ENCODE measurements at places on chromosomes 6 and 20.

GRCh38 chr6:169989594-169989993 lies 238.2 kb downstream of the ERMARD start:
- DNase-seq: no peak

DNA sequence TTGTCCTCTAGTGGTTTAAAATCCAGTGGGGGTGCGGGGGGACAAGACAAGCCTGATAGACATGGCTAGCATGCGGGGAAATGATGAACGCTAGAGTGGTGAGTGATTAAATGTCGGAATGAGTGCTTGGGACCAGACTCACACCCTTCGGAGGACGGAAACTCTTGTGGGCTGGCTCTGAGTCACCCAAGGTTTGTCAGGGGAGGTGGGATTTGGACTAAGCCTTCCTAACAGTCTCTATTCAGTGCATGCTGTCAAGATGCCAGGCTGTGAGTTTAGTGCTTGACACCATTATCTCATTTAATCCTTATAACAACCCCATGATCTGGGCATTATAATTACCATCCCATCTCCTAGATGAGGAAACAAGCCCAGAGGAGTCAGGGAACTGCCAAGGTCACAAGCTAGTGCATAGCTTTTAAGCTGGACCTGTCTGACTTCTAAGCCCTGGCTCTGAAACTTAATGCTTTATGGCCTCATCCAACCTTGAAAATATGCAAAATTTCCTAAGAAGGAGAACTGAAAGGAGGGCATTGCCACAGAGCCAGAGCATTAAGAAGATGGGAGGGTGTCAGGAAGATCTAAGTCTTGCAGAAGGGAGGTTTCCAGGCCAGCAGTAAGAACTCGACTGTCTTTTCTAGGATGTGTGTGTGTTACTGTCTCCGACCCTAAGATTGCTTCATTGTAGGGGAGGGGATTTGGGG lies 168.7 kb upstream of the LRFN2 start:
- no peak for DNase-seq

DNA sequence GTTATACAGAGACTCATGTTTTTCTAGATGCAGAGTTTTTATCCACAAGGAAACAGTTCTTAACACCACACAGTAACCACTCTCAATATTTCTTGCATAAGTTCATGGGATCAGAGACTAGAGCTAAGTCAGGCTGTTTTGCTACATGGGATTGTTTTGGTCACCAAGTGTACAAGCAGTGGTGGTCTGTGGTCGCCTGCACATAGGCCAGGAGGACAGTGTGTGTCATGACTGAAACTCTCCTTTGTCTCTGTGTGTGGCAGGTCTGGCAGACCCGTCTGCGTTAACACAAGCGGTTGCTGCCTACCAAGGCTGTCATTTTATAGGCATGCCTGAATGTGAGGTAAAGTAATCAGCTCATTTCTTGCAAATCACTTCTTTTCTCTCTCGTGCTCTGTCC lies 18.9 kb downstream of the WRNIP1 start:
- DNase-seq: no peak

DNA sequence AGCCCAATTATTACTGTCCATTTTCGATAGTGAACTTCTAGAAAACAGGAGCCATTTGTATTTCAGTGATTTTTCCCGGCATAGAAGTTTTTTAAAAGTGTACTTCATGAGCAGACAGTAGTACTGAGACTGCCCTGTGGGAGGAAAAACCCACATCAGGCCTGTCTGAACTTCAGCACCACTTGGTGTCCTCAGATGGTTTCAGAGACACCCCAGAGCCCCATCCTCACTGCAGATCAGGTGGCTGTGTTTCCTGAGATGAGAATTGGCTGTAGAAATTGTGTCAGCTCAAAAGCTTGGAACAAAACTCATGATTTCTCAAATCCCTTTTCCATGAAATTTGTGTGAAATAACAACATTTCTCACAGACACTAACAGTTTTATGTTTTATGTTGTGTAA lies 110.0 kb upstream of the RIN2 start:
- DNase-seq: no peak

DNA sequence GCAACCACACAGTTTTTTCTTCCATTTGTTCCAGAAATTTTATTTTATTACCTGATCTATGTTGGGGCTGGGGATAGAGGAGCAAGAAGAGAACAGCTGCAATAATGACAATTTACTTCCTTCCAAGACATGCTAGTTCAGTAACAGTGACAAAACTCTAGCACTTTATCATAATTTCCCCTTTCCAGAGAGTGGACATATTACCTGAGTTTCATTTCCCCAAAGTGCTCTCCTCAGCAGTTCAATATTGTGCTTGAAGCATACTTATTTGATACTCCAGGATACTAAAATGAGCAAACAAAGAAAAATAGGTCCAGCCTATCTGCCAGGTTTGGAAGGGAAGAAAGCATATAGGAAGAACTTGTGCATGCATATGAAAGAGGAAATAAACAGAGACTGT lies 157.7 kb downstream of the ID4 start:
- no peak for DNase-seq

- DNase-seq: no peak
Observed at GRCh38 chr20:50471231-50471630, 39.0 kb upstream of the PTPN1 start.

All from HEK293T (cell line).